Activated T-cell treated with anti-CD3 and anti-CD28 coated beads for 24 hours (primary cell): ENCODE measurements at places on chromosomes 6 and 20.
A peak's percentile ranks its signal among the peaks of the same experiment; 100 is the strongest.

DNA sequence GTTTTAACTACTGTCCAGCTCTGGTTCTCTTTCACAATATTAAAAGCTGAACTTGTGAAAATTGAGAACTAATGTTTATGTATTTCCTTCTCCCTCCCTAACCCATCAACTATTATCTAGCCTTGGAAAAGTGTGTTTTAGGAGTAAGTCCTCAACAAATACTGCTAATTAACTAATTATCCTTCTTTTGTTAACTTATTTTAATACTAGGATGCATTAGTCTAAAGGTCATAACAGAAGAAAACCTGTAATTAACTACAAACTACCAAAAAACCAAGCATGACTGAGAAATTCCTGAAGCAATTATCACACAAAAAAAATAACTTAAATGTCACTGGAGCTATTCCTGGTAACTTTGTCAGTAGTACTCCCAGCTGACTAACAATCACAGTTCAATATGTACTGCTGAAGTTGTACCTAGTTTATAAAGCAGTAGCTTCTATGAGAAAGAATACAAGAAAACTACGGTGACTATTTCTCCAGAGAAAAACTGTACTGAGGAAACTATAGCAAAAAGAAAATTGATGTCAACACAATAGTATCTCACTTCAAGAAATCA lies 301.9 kb downstream of the LAMA2 start:
- DNase-seq = no peak

- no peak for DNase-seq
These were observed 121.1 kb downstream of the HDGFL1 start for GRCh38 chr6:22690446-22690845.

DNA sequence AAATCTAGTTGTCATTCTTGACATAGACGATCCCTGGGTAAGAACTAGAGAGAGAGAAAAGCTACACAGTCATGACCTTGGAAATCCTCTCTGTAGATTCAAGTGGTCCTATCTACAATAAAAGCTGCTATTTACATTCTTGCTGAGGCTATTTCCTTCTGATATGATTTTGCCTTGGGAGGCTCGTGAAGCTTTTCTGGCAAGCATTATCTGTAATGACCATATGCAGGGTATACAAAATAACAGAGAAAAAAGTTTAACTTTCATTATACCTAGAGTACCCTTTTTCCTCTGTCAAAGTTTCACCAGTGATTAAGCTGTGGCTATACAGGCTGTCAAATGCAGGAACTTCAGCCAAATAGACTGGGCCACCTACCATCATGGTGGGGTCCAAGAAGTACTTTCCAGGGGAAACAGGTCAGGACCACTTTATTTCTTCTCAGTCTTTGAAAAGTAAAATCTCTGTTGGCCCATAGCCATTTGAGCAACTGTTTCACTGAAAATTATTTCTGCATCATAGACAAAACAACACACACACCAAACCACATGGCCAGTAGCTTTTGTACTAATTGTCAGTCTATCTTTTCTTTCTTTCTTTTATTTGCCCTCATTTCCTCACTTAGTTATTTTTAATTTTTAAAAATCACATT lies 677.0 kb upstream of the ID4 start:
- no peak for DNase-seq

DNA sequence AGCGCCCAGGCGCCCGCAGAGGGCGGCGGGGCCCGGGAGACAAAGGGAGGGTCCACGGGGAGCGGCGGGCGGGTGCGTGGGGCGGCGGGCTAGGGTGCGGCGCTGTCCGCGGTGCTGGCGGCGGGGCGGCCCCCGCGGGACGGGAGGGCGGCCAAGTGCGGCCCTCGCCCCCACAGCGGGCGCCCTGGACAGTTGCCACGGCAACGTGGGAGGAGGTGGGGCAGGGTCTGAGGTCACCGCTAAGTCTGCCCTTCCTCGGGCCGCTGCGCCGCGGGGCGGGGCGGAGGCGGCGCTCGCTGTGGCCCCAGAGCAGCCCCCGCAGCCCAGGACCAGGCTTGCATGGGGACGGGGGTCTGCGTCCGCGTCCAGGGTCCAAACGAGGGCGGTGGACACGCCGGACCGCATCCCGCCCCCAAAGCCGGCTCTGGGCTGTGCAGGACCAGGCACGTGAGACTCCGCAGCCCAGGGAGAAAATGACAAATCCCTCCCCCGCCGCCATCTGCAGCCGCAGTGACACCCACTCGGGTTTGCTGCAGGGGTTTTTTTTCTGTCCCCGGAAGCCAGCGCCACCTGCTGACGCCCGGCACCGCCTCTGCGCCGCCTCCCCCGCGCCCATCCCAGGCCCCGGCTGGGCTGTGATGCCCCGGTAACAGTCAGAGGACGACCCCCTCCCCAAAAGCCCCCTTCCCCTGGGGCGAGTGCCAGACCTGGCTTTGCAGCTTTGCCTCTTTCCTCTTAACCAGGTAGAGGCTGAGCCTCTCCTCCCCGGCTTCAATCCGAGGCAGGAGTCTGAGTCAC lies 36.8 kb downstream of the YTHDF1 start:
- DNase-seq = peak; percentile 55

GRCh38 chr6:135085700-135086413 lies 31.2 kb upstream of the HBS1L start:
- no peak for DNase-seq

DNA sequence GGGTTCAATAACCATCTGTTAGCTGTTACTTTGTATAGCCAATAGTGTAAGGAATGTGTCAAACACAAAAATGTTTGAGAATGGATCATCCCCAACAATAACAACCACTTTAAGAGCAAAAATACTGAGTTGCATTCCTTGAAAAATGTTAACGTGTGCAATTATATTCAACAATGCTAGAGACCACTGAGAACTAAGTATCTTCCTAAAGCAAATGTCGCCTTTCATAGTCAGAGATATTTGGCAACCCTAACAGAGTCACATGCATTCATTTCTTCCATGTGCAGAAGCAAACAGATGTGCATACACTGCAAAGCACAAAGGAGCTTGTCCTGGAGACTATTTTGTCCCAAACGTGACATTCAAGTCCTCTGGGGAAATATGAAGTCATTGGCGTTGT lies 448.6 kb downstream of the GJA1 start:
- DNase-seq = no peak

- no peak for DNase-seq
These were observed 41.3 kb upstream of the PLAGL1 start for GRCh38 chr6:144049386-144049785.

DNA sequence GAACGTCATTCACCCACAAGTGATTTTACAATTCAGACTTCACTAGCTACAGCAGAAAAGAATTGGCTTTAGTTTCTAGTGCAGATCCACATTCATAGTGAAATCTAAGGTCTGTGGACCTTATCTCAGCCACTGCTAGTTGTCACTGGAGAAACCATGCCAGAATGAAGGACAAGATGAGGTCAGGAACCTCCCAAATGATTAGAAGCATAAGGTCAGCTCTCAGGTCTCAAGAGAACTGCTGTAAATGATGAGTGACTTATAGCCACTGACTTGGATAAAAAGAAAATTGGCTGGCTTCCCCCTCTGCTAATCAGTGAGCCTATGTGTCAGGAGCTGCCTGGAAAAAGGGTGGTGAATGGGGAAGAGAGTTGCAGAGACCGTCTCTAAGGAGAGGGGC lies 265.3 kb upstream of the BMP2 start:
- DNase-seq = no peak

GRCh38 chr6:143279385-143279784 lies 171.1 kb downstream of the ADAT2 start:
- DNase-seq = no peak

DNA sequence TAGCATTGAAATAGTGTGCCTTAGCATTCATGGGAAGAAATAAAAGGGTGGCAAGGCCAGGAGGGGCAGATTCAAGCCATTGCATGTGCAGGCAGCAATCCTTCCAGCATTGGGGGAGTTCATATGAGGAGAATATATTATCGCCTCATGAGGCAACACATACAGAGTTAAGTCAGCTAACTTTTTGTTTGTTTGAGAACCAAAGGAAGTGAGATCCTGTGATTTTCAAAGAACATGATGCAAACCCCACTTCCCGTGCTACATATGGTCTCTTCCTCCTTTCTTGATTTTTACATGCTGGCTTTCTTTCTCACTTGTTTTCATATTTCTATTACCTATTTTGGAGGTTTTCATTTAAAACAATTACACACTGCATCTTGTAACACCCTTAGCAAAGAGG lies 579.7 kb upstream of the ARID1B start:
- DNase-seq = no peak

DNA sequence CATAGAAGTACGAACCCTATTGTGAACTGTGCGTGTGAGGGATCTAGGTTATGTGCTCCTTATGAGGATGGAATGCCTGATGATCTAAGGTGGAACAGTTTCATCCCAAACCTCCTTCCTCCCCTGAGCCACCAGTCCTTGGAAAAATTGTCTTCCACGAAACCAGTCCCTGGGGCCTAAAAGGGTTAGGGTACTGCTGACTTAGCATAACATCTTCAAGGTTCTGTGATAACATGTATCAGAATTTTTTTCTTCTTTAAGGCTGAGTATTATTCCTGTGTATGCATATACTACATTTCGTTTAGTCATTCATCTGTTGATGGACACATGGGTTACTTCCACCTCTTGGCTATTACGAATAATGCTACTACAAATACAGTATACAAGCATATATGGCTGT lies 80.2 kb downstream of the TSHZ2 start:
- DNase-seq = no peak

DNA sequence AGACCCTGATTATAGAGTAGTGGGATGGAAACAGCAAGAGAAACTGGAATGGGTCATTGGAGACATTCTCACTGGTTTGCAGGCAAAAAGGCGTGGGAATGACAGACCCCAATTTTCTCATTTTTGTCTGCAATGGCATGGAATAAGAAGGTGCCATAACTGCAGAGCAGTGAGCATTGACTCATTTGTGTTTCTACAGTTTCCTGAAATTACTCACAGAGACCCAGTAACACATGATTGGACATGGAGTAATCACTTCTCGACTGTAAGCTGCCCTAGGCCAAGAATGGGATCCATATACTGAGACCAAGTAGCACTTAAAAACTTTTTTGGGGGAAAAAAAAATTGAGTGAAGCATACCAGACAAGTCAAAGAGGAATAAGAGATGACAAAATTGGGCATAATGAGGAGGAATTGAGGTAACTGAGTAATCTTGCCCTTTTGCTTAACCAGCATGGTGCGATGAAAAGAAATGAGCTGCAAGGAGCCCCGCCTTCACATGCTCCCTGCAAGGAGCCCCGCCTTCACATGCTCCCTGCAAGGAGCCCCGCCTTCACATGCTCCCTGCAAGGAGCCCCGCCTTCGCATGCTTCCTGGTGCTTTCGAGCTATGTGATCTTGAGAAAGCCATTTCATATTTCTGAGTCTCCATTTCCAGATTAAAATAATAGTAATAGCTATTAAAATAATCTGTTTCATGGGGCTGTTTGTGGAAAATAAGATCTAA lies 44.1 kb downstream of the NHSL1 start:
- peak; percentile 35 for DNase-seq

DNA sequence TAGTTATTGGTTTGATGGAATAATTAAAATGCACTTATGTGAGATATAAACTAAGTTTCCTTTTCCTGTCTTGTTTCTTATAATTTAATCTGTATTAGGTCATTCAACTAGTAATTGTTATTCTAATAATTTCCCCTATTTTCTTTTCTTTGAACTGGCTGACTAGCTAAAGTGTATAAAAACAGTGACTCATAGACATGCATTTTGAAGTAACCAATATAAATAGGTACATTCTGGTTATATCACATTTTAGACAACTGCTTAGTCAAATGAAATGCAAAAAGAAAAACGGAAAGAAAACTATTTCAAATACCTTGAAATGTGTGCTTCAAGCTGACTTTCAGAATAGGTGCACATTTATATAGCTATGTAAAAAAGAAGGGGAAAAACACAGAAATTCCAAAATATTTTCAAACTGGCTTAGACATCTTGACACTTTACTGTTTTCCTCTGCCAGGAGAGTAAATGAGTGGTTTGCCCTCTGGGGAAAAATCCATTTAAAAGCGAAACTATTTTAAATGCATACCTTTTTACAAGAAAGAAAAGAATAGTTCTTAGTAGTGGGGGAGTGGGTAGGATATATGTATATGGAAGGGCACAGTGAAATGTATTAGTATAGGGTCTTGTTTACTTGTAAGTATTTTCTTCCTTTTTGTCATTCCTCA lies 28.3 kb downstream of the KCNQ5 start:
- no peak for DNase-seq

- DNase-seq = no peak
These were observed 8.8 kb upstream of the BTN3A3 start for GRCh38 chr6:26431258-26432172.

DNA sequence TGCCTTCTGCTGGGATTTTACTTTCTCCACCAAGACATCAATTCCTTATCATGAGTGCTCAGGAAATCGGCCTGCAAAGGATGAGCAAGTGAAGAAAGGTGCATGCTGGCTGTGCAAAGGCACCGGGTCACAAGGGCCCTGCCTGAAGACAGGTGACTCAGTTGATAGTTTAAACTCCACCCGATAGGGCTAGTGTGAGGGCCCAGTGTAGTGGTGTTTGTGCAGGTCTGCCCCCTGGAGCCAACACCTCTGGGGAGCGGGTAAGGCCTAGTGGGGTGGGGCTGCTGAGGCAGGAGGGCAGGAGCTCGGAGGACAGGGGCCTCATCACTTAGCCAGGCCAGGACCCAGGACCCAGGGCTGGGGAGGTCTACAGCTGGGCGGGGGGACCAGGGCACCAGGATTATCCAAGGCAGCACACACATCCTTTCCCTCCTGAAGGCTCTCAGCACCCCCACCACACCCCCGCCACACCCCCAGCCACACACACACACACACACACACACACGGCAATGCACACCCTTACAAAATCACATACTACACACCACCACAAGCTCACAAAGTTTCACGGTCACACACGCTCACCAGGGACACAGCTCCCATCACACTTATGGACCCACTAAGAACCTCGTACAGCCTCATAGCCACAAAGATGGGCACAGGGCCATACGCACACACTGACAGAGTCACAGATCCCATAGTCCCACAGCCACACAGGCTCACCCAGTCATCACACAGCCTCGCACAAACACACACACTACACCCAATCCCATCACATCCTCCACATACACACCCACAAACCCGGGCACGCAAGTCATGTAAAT lies 75.4 kb downstream of the GRM4 start:
- DNase-seq = no peak

- DNase-seq = no peak
These were observed 59.1 kb upstream of the PTPN1 start for GRCh38 chr20:50450881-50451752.

GRCh38 chr20:46128310-46129151 lies 10.4 kb downstream of the CD40 start:
- no peak for DNase-seq

DNA sequence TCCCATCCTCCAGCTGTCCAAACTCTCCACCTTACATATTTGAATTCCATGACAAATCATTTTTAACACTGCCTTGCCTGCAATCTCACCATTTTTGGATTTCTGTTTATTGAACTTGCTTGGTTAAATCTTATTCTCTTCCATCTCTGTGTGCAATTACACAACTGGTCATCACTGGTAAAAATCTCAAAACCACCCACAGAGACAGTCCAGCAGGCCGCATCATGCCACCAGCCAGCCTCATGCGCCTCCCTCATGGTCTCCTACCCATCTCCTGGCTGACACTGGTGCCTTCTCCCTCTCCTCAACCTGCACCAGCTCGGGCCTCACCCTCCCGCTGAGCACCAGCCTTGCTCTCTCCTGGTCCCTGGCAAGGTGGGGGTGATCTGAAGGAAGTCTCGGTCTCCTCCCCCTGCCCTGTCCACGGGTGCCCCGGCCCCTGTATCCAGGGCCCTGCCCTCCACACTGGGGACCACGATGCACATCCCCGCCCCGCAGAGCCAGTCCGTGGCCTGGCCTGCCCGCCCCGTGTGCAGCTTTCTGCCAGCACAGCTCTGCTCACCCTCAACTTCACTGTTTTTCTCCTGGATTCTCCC lies 92.0 kb downstream of the THBS2 start:
- no peak for DNase-seq
